ENCODE measurements at places on chromosomes 7 and 10.

- no peak for DNase-seq
Observed at GRCh38 chr7:376306-377079, 86.5 kb downstream of the FOXL3 start.

GRCh38 chr10:60778971-60779796 is 906 bp downstream of the CDK1 start:
- DNase-seq: no peak

DNA sequence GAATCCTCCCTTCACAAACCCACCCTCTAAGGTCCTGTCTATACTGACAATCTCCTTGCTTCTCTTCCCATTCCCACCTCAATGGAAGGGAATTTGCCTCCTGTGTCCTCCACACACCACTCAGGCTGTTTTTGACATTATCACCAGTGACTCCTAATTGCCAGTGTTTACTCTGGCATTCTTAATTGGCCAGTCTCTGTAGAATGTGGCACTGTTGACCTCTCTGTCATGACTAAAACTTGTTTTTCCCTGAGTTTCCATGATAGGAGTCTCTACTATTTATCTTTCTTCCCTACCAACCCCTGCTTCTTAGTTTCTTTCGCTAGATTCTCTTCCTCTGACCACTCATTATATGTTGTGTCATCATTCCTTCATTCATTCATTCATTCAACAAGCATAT is 12.1 kb downstream of the SLC16A12 start:
- no peak for DNase-seq

GRCh38 chr10:86665218-86665607 is 3.1 kb upstream of the LDB3 start:
- no peak for DNase-seq

GRCh38 chr7:16889851-16890415 is 8.2 kb upstream of the AGR3 start:
- DNase-seq: no peak

DNA sequence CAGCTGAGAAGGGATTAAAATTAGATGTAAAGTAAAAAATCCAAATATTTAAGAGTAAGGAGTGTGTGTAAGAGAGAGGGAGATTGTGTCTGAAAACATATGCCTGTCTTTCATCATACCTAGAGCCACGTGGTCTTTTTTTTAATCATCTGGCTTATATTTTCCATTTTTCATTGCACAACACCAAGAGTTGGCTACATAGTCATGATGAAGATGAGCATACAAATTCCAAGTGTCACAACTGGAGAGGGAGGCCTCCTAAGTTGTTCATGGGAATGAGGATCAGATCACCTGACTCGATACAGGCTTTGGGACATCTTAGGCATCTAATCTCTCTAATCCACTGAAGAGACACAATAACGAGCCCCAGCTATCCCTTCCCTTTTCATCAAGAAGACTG is 47.2 kb upstream of the CCDC3 start:
- DNase-seq: no peak

- no peak for DNase-seq
Observed at GRCh38 chr10:52578871-52579405, 193.6 kb downstream of the MBL2 start.

GRCh38 chr7:3153118-3153517 is 109.5 kb upstream of the CARD11 start:
- no peak for DNase-seq

- DNase-seq: no peak
Observed at GRCh38 chr7:89023877-89024276, 228.3 kb upstream of the TEX47 start.
